Amygdala (tissue), 56 donors: ENCODE measurements at places on chromosomes 3 and 15.
A peak's percentile ranks its signal among the peaks of the same experiment; 100 is the strongest.

- no peak for DNase-seq
These were observed 223.8 kb downstream of the NTRK3 start for GRCh38 chr15:88032787-88033186.

- DNase-seq = no peak
These were observed 130.6 kb downstream of the C3orf38 start for GRCh38 chr3:88280326-88280725.

GRCh38 chr15:64530472-64530871, 70.1 kb downstream of the ZNF609 start:
- DNase-seq = no peak

DNA sequence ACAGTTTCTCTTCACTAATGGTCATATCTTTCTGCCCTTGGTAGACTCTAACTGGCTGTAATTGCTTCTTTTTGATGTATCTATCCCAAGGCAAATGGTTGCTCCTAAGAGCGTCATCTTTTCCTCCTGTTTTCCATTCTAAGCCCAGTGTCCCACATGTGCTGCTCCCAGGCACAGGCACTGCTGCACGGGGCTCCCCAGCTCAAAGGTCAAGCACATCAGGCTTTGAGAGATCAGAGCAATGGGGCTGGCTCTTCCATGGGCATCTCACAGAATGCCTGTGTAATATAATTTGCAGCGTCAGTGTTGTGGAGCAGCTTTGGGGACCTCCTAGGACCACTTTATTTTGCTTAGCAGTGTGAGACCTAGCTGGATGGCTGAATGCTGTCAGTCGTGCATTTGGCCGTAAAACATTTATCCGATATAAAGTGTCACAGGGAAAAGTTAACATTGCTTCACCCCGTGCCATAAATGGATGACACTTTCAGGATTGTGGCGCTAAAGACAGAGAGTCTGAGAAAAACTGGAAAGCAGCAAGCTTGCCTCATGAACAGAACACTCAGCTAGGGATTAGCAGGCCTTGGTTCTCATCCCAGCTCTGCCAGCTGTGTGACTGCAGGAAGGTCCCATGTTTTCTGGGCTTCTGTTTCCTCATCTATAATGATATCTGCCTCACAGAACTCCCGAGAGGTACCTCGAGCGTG, 277.5 kb upstream of the TBL1XR1 start:
- no peak for DNase-seq

DNA sequence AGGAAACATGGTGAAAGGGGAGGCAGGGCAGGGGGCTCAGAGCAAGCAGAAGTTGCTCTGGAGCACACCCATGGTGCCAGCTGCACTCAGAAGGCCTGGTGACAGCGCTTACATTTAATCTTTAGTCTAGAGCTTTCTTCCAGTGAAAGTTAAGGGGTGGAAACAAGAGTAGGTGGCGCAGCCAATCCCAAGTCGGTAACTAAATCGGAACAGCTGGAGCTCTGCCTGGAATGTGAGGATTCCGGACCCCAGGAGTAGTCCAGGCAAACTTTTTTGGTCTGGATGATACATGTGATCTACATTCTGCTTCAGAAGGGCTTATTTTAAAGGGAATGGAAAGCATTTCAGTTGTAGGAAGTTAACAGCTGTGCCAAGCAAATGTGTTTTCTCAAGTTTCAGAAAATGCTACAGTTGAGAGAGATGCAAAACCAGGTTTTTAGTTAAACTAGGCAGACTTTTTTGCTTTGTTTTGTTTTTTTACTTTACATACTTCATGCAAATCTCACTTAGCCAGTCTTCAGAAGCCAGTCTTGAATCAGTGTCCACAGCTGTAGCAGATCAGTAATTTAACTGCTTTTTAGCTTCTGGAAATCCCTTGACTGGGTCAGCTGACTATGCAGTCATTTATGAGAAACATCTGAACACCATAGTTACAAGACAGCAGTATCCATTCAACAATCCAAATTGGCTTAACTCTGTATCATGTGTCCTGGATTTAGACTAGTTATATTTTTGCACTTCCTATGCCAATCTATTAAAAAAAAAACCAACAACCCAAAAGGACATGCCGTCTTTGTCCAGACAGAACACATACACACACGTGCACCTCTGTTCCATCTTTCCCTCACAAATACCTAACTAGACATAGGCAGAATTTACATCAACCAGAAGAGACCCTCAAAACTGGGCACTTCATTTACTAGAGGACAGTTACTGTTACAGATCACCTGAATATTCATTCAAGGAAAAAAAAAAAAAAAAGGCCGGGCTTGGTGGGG, 33.2 kb downstream of the ZNF106 start:
- peak; percentile 4 for DNase-seq

DNA sequence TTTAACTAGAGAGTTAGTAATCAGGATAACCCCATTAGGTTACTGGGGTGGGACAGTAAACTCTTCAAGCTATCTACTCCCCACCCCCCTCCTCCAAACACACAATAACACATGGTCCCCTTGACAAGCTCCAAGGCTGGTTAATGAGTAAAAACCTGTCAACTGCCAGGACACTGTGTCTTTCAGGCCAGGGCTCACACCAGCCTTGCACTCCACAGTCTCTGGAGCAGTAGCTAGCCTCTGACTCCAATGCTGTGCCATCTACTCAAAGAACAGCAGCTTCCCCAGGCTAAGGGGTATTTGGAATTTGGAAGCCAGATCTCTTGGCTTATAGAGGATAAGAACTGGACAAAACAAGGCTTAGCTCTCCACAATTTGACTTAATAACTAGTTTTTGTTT, 115.8 kb downstream of the LRIG1 start:
- no peak for DNase-seq

GRCh38 chr3:13120289-13120927, 47.2 kb upstream of the IQSEC1 start:
- no peak for DNase-seq

DNA sequence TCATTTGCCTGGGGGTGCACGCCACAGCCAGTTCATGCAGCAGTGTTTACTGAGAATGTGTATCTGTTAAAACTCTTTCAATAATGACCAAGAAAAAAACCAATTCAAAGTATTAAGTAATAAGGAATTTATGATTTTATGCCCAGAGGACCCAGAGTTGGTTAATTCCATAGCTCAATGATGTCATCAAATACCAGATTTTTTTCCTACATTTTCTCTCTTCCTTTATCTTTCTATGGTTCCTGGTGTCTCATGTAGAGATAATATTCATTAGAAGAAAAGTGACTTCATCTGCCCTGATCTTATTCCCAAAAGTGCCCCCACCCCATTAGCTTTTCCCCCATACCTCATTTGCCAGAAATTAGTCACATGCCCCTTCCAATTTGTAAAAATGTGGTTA, 44.6 kb upstream of the LMCD1 start:
- DNase-seq = no peak

GRCh38 chr15:80026754-80027153, 32.7 kb upstream of the ZFAND6 start:
- no peak for DNase-seq

DNA sequence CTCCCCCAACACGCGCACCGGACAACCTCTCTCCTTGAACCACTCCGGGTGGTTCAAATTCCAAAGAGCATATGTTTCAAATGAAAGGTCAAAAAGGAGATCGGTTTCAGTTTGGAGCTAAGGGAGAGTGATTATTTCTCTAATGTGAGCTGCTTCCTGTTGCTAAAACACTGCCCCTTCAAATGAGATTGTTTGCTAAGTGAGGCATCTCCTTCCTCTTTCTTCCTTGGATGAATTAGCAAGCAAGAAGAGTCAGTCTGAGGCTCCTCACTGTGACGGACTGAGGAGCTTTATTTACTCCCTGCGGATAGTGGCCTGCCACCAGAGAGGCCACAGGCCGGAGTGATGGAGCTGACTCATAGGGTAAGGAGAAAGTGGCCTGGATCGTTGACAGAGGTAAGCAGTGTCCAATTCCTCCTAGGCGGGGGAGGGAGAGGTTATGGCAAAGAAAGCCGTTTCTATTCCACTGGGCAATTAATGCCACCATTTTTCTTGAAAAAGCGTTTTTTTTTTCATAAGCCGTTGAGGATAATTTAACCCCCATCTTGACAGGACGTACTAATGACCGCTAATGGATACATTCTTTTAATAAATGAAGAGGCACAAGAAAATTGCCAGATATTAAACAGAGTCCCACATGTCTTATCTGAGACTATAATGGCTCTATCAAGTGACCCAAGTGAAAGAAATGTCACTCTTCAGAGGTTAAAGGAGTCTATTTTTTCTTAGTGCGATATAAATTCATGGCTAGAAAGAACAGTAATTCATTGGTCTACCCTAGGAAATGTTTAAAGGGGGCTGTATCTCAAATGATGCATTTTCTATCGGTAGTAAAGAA, 167.0 kb upstream of the ANKRD28 start:
- DNase-seq = no peak

GRCh38 chr15:67253549-67254237, 768 bp downstream of the AAGAB start:
- DNase-seq = no peak

DNA sequence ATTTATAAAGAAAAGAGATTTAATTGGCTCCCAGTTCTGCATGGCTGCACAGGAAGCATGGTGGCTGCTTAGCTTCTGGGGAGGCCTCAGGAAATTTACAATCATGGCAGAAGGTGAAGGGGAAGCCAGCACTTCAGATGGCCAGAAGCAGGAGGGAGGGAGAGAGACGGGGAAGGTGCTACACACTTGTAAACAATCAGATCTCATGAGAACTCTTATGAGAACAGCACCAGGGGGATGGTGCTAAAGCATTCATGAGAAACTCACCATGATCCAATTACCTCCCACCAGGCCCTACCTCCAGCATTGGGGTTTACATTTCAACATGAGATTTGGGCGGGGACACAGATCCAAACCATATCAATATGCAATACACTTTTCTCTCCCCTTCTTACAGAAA, 73.7 kb downstream of the ECT2 start:
- DNase-seq = no peak

DNA sequence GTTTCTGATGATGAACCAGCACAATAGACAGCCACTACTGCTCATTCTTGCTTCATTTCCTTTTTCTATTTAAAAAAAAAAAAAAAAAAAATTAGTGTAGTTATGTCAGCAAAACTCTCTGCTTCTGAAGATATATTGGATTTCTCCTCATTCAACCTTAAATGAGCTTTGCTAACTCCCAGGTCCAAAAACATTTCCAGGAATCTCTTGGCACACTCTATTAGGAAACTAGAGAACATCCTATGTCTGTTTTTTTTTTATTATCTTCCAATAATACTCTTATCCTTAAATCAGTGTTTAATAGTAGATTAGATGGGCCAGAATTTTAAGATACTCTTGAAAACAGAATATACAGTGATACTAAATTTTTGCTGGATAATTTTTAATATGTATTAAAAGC, 398.0 kb downstream of the NAALADL2 start:
- no peak for DNase-seq

DNA sequence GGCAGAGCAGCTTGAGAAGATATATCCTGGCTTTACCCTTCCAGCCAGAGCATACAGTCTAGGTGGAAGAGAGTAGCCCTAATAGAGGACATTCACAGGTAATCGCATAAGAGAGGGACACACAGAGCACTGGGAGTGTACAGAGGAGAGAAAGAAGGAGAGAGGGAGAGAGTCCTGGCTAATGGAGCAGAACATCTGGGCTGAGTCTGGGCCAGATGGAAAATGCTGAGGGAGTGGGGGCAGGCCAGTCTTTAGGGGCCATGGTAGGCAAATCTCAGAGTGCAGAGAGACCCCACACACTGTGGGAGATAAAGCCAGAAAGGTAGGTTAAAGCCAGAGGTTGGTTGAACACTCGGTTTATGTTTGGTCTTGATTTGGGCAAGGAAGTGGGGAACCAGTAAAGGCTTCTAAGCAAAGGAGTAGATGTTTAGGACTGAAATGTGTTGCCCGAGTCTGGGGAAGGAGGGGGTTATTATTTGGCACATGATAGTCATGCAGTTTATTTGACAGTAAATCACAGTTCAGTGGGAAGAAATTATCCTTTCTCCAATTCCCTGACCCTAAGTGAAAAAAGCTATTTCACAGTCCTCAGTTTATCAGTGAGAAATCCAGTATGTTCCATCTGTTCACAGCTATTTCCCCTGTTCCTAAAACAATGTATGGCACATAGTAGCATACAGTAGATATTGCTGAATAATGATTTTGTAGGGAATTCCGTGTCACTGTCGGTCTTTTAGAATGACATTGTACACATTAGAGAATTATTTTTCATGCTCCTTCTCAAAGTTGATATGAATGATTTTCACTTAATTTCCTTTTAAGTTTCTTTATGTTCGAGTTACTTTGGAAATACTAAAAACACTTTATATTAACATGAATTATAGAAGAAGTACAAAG, 45.7 kb downstream of the PDHB start:
- DNase-seq = no peak

GRCh38 chr3:14431452-14431916, 29.1 kb downstream of the SLC6A6 start:
- no peak for DNase-seq

DNA sequence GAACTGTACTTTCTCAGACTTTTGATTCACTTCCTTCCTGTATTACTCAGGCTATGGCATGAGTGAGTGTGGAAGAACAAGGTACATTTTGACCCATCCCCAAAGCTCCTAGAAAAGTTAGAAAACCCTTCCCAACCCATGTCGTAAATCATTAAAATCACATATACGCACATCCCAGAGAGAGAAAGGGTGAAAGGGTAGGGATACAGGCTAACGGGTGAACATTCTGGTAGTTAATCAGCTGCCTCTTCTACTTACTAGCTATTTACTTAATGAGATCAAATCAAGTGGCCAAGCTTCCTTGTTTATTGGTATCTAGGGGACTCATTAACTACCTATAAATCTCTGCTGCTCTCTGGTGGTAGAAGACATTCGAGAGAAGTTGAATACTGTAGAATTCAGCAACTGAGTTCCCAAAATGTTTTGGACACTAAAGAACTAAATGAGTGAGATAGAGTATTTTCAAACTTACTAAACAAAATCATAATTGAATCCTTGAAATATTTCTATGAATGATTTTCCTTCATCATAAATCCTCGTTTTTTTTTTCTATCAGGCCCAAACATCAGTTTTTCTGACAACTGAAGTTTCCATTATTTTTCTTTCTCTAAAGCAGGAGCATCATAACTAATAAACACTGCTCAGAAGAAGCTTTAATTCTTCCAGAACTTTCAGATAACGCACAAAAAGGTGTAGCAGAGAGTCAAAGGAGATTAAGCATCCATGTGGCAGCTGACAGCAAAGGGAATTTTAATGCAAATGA, 124.2 kb downstream of the IMPG2 start:
- DNase-seq = no peak

GRCh38 chr15:90465930-90466567, 63.7 kb upstream of the CRTC3 start:
- DNase-seq = no peak
